ENCODE measurements at places on chromosomes 3 and 15.

DNA sequence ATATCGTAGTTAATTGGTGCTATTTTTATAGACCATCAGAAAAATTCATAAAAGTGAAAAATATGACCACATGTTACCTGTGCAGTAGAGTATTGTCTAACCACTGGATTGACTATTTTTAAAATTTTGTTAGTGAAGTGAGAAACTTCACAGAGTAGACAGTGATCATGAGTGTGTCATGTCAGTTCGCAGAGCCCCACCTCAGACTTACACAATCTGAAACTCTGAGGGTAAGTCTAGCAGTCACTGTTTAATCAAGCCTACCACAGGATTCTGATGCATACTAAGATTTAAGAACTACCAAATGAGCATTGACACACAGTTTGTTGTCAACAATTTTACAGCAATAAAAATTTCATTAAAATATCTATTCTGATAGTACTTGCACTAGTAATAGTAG lies 552.9 kb upstream of the SUCLG2 start:
- DNase-seq = peak; percentile 16

DNA sequence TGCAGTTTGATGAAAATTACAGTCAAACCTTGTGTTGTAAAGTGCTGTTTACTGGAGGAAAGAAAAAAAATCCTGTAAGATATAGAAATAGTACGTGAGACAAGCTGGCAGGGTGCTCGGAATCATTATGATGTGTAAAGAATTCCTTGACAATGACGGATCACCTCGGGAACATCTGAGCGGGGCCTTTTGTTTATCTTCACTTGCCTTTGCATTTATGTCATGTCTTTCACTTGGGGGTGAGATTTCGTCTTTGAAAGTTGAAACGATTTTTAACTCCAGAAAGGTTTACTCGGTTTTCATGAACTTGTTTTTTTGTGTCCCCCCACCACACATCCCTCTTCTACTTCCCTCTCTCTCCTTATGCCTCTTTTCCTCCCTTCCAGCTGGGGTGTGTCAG lies 128.3 kb upstream of the VEPH1 start:
- no peak for DNase-seq

DNA sequence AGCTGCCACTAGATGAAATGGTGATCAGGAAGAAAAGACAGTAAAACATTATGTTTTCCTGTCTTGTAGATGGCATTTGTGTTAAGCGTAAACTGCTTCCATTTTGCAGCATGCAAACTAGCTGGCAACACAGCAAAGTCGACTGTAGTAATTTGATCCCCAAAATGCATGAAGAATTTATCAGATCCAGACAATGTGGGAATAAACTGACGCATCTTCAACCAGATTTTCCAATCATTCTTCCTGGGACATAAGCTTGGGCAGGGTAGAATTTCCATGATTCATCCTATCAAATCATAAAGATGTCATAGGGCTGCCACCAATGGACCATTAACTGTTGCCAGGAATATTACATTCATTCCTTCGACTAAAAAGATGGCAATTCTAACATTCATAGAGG lies 260.3 kb downstream of the ERC2 start:
- no peak for DNase-seq

DNA sequence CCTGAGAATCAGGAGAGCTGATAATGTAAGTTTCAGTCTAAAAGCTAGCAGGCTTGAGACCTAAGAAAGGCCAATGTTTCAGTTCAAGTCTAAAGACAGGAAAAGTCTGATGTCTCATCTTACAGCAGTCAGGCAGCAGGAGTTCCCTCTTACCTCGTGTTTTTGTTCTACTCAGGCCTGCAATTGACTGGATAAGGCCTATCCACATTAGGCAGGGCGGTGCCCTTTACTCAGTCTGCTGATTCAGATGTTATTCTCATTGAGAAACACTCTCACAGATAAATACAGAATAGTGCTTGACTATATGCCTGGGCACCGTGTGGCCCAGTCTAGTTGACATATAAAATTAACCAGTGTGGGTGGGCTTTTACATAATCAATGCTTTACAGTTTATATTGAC lies 122.4 kb downstream of the NR1D2 start:
- no peak for DNase-seq

- DNase-seq = no peak
Measured at GRCh38 chr3:126927846-126928245, 55.1 kb upstream of the PLXNA1 start.

DNA sequence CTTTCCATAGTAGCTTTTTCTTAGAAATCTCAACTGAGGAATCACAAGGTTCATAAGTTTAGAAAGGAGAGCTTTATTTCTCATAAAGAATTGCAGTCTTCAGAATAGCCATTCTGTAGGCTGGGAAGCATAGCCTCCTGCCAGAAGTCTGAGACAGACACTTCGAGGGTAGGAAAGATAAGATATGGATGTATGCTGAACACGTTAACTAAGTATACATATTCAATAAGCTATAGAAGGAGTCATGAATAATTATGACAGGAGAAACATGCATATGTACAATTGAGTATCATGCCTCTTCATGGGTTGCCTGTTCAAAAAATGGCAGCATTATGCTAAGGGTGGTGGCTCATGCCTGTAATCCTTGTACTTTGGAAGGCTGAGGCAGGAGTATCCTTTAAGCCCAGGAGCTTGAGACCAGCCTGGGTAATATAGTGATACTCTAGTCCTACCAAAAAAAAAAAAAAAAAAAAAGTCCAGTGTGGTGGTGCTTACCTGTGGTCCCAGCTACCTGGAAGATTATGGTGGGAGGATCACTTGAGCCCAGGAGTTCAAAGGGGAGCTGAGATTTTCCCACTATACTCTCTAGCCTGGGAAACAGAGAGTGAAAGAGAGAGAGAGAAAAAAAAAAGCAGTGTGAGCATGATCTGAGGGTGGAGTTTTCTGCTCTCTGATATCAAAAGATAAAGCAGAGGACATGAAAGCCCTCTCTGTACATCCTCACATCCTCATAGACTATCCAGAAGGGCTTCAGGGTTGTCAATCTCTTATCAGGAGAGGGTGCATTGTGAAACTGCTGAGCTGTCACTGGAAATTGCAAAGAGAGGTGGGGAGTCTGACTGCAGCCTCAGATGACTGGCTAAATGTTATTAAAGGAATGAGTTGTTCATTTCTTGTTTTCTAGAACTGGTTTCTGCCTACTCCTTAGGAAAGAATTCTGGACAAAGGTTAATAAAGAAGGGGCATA lies 23.6 kb upstream of the CADPS start:
- no peak for DNase-seq

- no peak for DNase-seq
Measured at GRCh38 chr15:31340592-31340991, 14.0 kb downstream of the KLF13 start.

- DNase-seq = no peak
Measured at GRCh38 chr15:101018016-101018415, 98.9 kb downstream of the LRRK1 start.

DNA sequence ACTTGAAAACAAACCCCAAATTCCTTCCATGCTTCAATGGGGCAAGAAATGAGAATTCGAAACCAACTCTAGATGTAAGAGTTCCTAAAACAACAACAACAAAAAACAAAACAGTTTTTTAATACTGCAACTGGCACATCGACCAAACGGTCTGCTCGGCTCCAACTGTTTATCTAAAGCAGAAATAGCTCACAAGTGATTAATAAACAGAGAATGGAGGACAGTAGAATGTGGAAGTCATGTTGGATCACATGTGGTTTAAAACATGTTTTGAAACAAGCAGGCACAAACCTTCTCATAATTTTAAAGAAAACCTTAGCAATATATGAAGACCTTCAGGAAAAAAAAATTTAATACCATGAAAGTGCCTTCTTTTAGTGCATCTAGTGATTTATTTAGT lies 55.1 kb downstream of the SETMAR start:
- no peak for DNase-seq

GRCh38 chr3:184345317-184346144 lies 8.1 kb downstream of the FAM131A start:
- DNase-seq = peak; percentile 23

- DNase-seq = no peak
Measured at GRCh38 chr3:15063238-15063637, 1.9 kb downstream of the MRPS25 start.

GRCh38 chr15:41798607-41799487 lies 24.6 kb downstream of the MAPKBP1 start:
- no peak for DNase-seq

DNA sequence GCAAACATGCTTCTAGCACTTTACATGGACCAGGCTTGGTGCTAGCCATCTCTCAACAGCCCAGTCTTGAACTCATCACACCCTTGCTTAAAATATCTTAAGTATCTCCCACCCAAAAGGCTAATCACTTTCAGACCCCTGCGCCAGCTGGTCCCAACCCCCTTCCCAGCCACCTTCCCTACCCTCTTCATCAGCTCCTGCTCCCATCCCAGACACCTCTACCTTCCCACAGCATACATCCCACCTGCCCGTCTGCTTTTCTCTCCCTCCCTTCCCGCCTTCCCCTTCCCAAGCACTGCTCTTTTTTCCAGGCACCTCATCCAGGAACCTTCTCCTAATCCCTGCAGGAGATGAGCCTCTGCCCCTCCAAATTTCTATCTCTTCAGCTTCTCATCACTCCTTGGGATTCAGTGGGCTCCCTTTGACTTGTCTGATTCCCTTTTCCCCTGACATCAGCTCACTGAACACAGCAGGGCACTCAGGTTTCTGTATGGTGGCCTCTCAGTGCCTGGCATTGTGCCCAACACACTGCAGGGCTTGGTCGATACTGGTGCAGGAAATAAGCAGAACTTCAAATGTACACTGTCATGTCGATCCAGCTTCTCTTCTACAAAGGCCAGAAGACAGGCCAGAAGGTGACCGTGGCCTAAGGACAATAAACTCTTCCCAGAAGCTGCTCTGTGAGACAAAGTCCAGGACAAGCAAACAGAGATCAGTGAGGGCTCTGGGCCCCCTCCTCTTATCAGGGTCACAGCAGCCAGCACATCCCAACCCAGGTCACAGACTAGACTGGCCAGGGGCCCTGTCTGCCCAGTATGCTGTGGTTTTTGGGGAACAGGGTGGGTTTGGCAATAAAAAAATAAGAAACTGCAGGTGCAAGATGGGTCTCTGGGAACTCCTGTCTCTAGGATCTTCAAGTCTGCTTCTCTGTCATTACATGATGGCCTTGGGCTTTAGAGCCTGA lies 2.2 kb upstream of the ITIH1 start:
- DNase-seq = no peak

DNA sequence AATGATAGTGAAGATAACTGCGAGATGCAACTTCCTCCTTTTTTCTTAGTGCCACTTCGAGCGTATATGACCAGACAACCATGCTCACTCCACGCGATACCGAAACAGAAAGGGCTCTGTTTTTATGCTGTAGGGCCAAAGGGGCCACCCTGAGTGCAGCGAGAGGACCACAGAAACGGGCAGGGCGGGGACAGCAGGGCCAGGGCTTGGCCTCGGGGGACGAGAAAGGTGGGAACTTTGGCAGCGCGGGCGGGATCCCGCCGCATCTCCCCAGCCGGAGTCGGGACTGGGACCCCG lies 483 bp downstream of the VPS13C start:
- peak; percentile 83 for DNase-seq

GRCh38 chr3:123169492-123169929 lies 32.2 kb upstream of the SEC22A start:
- no peak for DNase-seq

GRCh38 chr3:192637803-192638202 lies 89.5 kb downstream of the FGF12 start:
- no peak for DNase-seq

- no peak for DNase-seq
Measured at GRCh38 chr15:66677336-66677735, 24.7 kb upstream of the SMAD6 start.

- DNase-seq = no peak
Measured at GRCh38 chr3:154766765-154767503, 313.2 kb upstream of the MME start.

DNA sequence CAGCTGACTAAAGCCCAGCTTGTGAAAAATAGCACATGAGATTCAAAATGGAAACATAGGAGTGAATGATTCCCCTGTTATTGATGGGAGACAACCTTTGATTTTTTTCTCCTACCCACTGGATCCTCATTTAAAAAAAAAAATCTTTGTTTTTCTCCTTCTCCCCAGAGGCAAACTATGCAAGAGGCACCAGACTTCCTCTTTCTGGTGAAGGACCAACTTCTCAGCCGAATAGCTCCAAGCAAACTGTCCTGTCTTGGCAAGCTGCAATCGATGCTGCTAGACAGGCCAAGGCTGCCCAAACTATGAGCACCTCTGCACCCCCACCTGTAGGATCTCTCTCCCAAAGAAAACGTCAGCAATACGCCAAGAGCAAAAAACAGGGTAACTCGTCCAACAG lies 2.6 kb downstream of the CACNA1D start:
- no peak for DNase-seq

- no peak for DNase-seq
Measured at GRCh38 chr15:45604326-45604725, 17.1 kb downstream of the BLOC1S6 start.

GRCh38 chr15:44153352-44153751 lies 41.7 kb downstream of the FRMD5 start:
- DNase-seq = no peak

GRCh38 chr3:13543253-13543652 lies 5.7 kb upstream of the FBLN2 start:
- no peak for DNase-seq

DNA sequence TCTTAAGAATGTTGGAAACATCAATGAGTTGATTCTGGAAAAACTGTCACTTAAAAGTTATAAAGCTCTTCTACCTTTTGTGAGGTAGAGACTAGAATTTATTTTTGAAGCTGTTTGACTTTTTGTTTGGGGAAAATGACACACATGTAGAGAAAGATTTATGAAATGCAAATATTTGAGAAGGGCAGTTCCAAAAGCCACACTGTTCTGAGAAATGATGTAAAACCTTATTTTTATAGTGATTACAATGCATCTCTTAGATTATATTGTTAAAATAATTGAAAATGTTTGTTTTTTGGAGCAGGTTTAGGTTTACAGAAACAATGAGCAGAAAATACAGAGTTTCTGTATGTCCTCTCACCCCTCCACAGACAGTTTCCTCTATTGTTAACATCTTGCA lies 116.1 kb upstream of the CMC1 start:
- no peak for DNase-seq

DNA sequence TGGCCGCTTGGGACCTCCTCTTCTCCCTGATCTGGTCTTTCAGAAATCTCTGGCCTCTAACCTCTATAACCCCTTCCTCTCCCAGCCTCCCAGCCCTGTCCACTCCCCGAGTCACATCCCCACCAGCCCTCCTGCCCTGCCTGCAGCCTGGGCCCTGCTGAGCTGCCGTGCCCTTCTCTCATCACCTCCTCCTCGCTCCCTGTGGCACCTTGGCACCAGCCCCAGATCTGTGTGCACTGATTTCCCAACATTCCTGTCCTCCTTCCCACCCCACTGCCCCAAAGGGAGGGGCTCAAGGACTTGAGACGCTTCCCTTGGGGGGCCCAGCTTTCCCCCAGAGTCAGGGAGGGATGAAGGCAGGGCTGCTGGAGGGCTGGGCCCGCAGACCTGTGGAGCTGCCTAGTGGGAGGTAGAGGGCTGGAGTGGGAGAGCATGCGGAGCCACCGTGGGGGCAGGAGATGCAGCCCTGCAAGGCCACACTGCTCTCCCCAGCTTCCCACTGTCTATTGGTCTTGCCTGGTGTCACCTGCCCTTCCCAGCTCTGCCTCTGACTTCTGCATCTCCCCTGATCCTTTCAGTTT lies 42.7 kb downstream of the EXOG start:
- no peak for DNase-seq
